ENCODE measurements at places on chromosomes 5 and 9.

DNA sequence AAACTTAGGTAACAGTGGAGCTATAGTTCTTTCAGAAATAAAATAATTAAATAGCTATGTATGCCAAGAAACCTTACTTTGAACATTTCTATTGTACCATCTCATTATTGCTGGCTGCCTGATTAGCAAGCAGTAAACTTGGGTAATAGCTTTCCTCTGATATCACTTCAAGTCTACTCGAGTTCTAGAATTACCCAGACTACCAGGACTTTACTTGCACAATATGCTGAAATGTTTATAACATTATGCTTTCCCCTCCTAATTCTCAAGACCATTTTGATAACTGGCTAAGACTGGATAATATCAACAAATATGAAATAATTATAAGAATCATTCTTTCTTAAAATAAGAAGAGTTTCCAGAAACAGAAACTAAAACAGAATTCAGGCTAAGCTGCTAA, 512.6 kb downstream of the RAB3C start:
- DNase-seq, result no peak

DNA sequence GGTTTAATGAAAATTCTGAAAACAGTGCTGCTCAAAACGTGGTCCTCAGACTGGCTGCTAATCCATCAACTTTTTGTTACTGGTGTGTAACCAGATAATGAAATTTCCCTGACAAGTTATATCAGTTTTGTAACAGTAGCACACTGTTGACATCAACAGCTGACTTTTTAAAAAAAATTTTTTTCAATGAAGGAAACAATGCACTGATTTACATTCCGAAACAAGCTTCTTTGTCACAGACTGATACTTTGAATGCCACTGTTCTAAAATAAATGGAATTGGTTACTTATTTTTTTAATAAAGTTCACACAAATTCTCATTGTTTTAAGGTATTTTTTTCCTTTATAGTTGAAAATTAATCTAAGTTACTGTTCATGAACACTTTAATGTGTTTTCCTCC, 169.1 kb downstream of the NIPBL start:
- DNase-seq, result no peak

DNA sequence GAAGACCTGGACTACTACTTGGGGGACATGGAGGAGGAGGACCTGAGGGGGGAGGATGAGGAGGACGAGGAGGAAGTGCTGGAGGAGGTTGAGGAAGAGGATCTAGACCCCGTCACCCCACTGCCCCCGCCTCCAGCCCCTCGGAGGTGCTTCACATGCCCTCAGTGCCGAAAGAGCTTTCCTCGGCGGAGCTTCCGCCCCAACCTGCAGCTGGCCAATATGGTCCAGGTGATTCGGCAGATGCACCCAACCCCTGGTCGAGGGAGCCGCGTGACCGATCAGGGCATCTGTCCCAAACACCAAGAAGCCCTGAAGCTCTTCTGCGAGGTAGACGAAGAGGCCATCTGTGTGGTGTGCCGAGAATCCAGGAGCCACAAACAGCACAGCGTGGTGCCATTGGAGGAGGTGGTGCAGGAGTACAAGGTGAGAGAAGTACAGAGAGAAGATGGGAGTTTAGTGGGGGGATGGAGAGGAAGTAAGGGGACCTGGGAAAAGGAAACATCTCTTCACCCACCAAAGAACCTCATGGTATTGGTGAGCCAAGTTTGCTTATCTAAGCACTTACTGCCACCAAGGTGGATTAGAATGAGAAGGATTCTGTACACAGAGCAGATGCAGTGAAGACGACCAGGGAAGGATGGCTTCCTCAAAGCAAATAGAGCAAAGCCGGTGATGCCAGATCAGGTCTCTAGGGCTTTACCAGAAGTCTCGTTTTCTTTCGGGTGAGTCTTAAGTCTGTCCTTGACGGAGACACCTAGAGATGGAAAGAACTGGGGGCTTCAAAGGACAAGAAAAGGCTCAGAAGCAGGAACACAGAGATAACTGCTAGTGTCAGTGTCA, 1.5 kb downstream of the TRIM41 start:
- DNase-seq, result no peak

GRCh38 chr9:137295238-137295811, 6.7 kb downstream of the NRARP start:
- peak; percentile 39 for DNase-seq

GRCh38 chr5:21173526-21173925, 1185.5 kb upstream of the CDH18 start:
- DNase-seq, result no peak

GRCh38 chr9:68822596-68823165, 117.6 kb downstream of the PIP5K1B start:
- no peak for DNase-seq

- DNase-seq, result peak; percentile 47
These were observed 31.8 kb upstream of the FGF1 start for GRCh38 chr5:142717582-142718215.

DNA sequence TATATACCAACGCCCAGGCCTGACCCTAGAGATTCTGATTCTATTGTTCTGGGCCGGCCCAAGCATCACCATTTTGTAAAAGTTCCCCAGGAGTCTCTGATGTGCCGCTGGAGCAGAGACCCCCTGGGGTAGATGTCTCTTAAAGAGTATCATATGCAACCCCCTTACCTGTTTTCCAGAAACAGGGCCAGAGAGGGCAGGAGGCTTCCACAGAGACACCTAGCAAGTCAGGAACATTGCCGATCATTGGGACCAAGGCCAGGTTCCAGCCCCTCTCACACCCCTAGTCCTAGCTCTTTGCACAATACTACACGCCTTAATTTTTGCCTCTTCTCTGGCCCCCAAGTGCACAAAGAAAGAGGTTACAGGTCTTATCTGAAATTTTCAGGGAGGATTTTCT, 63.8 kb downstream of the TMOD1 start:
- DNase-seq, result no peak

Data from GDM1 (cell line).